ENCODE measurements at places on chromosomes 1 and 21.

DNA sequence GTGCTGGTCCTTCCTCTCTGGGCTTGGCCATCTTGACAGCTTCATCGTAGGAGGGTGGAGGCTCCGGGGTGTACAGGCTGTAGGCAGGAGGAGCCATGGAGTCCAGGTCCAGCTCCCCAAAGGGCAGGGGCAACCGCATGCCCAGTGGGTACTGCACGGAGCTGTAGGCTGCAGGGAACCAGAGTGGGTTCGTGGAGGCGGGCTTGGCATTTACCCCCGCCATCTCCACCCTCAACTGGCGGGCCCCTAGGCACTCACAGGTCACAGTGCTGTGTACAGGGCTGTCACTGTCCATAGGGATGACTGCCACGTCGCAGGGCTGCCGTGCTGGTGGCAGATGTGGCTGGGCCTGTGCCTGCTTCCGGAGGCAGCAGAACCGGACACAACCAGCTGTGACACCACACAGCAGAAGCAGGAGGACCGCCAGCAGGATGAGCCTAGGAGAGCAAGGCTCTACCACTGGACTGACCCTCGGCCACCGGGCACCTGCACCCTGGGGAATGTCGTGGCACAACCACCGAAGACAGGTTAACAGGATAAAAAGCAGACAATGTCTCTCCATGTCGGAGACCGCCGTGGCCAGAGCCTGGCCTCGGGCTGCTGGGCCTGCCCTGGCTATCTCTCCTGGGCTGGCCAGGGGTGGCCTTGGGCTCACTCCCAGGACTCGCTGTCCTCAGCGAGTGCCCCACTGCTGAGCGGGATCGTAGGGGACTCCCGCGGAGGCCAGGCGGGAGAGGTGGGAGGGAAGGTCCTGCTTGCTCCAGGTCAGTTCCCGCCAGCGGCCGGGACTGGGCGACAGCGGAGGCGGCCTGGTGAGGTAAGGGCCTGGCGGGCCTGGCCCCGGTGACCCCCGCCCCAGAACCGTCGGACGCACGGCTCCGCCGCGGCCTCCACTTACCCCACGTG lies 831 bp downstream of the TMEM52 start:
- DNase-seq: no peak

GRCh38 chr1:234899041-234899729 lies 229.5 kb downstream of the TOMM20 start:
- DNase-seq: no peak

- DNase-seq: no peak
These were observed 24.9 kb downstream of the SMG7 start for GRCh38 chr1:183497218-183497617.

- DNase-seq: no peak
These were observed 3.2 kb downstream of the S1PR1 start for GRCh38 chr1:101240041-101240430.

GRCh38 chr1:32413507-32414185 lies 19.4 kb upstream of the BSDC1 start:
- DNase-seq: peak; percentile 16

GRCh38 chr1:64967381-64967780 lies 1.0 kb upstream of the JAK1 start:
- no peak for DNase-seq

GRCh38 chr1:11813021-11813420 lies 7.0 kb downstream of the CLCN6 start:
- DNase-seq: no peak

Measured in substantia nigra (tissue), 51 donors.